H54 (cell line): ENCODE measurements at places on chromosomes 2 and 18.

GRCh38 chr2:123448801-123449200 lies 576.3 kb upstream of the CNTNAP5 start:
- DNase-seq: no peak

DNA sequence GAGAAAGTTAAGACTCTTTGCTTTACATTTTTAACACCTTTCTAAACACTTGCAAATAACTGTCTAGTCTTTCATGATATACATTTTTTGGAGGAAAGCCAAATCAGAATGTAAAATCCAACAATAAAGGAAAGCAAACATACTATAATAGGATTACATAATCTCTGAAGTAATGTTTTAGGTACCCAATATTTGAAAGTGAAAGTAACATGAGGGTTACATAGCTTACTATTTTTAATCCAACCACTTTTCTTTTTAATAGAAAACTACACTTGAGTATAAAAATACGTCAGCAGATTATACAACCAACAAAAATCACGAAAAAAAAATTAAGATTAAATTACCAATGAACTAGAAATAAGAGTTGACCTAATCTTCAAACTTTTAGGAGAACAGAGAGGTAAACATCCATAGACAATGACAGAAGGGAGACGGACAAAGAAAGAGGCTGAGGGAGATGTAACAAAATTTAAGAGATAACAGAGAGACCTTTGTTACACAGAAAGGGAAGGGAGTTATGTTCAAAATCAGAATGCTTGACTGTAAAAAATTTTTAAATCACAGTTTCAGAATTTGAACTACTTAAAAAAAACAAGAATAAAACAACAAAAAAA lies 150.0 kb downstream of the IKZF2 start:
- DNase-seq: no peak

- no peak for DNase-seq
Measured at GRCh38 chr2:175464311-175464670, 282.8 kb upstream of the ATP5MC3 start.

DNA sequence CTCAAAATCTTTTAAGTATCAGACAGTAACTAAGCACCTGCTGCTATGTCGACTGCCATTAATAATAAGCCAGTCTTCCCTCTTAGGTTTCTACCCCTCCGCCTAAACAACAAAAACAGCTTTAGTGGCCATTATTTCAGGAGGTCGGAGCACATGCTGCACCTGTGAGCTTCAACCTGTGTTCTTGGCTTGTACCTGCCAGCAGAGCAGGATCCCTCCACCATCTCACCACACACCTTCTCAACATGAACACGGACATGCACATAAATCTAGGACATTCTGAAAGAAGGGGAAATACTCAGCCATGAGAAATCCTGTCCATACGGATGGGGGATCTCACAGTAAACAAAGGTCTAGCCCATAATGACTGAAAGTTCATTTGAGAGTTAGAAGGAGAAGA lies 3.7 kb downstream of the CYB5A start:
- DNase-seq: no peak

DNA sequence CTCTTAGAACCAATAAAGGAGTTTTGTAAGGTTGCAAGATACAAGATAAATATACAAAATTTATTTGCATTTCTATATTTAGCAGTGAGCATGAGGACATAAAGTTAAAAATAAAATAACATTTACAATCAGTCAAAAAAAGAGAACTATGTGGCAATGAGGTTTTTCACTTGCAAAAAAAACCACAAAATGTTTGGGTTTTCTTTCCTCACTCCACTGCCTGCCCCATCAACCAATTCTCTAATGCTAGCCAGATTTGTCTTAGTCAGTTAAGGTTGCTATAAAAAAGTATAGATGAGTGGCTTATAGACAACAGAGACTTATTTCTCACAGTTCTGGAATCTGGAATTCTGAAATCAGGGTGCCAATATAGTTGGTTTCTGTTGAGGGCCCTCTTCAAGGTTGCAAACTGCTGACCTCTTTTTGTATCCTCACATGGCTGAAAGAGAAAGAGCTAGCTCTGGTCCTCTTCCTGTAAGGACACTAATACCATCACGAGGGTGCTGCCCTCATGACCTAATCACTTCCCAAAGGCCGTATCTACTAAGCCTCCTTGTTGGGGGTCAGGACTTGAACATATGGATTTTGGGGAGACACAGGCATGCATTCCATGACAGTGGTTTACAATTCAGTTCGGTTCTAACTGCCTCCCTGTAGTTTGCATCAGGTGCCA lies 566.2 kb downstream of the GALR1 start:
- DNase-seq: no peak
